ENCODE measurements at places on chromosomes 11 and 22.

- no peaks in the 10 kb centered on the region for H3K36me3 ChIP-seq
- H3K27me3 ChIP-seq, result no peaks in the 10 kb centered on the region
- no peak for DNase-seq
- H3K27ac ChIP-seq, result no peak overlapping the region
- H3K4me1 ChIP-seq, result no peaks in the 10 kb centered on the region
- no peak overlapping the region for H3K4me3 ChIP-seq
Observed at GRCh38 chr11:105333153-105333552, 193.6 kb upstream of the CARD18 start.

DNA sequence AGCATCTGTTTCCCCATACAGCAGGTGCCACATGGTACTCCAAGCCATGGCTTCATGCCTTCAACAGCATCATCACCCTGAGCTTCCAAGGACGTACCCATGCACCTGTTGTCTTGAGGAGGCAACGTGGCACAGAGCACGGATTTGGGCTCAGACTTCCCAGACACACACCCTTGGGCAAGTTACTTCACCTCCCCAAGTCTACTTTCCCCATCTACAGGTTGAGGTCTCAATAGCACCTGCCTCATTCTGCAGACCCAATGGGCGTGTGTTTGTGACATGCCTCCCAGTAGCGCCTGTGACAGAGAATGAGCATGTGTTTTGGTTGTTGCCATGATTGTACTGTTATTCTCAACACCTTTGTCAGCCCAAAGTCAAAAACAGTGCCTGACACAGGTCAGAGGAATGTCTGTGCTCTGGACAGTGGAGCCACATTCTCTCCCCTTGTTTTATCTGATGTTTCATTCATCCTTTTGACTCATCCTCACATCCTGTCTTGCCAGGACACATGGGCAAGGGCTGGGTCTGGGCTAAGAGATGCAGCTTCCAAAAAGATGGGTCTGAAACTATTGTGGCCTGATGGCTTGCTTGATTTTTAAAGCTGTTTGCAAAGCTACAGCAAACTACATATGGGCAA is 53.4 kb upstream of the CCND1 start:
- H3K36me3 ChIP-seq, result no peaks in the 10 kb centered on the region
- H3K4me1 ChIP-seq, result no peaks in the 10 kb centered on the region
- H3K27ac ChIP-seq, result no peak overlapping the region
- no peak for DNase-seq
- H3K4me3 ChIP-seq, result no peak overlapping the region
- H3K27me3 ChIP-seq, result no peaks in the 10 kb centered on the region

DNA sequence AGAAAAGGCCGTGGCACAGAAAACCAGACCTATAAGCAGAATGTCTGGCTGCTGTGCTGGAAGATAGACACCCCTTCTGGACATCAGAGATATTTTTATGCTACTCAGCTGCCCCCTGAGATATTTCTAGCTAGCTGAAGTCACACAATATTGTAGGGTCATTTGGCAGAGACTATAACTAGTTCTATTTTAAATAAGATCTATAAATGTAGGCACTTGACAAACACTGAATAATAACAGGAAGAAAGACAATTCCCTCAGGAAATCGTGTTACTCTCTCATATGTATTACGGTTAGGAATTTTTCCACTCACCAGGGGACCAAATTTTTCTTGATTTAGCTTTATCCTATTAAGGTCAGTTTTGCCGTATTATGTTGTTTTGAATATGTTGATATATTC is 845.4 kb downstream of the OPCML start:
- H3K27me3 ChIP-seq, result peaks cover 3% of the 10 kb centered on the region
- H3K4me1 ChIP-seq, result peaks cover 14% of the 10 kb centered on the region

- peaks cover 20% of the 10 kb centered on the region for H3K36me3 ChIP-seq
- H3K27me3 ChIP-seq, result no peaks in the 10 kb centered on the region
- no peak overlapping the region for H3K27ac ChIP-seq
- H3K4me3 ChIP-seq, result no peak overlapping the region
- no peak for DNase-seq
Observed at GRCh38 chr11:65275906-65276305, 14.1 kb downstream of the POLA2 start.

- H3K4me1 ChIP-seq, result no peaks in the 10 kb centered on the region
- H3K4me3 ChIP-seq, result no peak overlapping the region
- peaks cover 5% of the 10 kb centered on the region for H3K36me3 ChIP-seq
- no peak for DNase-seq
- no peaks in the 10 kb centered on the region for H3K27me3 ChIP-seq
- no peak overlapping the region for H3K27ac ChIP-seq
Observed at GRCh38 chr11:55793321-55793720, 2.0 kb upstream of the OR5D14 start.

- no peak for DNase-seq
- H3K36me3 ChIP-seq, result no peaks in the 10 kb centered on the region
- H3K27ac ChIP-seq, result no peak overlapping the region
- no peak overlapping the region for H3K4me3 ChIP-seq
Observed at GRCh38 chr11:25350899-25351803, 854.3 kb downstream of the LUZP2 start.

GRCh38 chr11:113532697-113533424 is 57.7 kb upstream of the DRD2 start:
- DNase-seq, result peak; percentile 17
- H3K27ac ChIP-seq, result no peak overlapping the region
- peaks cover 19% of the 10 kb centered on the region for H3K27me3 ChIP-seq
- H3K36me3 ChIP-seq, result no peaks in the 10 kb centered on the region

GRCh38 chr11:121571506-121571905 is 118.7 kb upstream of the SORL1-AS1 start:
- H3K4me3 ChIP-seq, result no peak overlapping the region
- H3K36me3 ChIP-seq, result peaks cover 50% of the 10 kb centered on the region
- H3K27me3 ChIP-seq, result peaks cover 9% of the 10 kb centered on the region
- peaks cover 22% of the 10 kb centered on the region for H3K4me1 ChIP-seq

- no peak overlapping the region for H3K4me3 ChIP-seq
- H3K4me1 ChIP-seq, result peaks cover 10% of the 10 kb centered on the region
- no peaks in the 10 kb centered on the region for H3K36me3 ChIP-seq
- no peaks in the 10 kb centered on the region for H3K27me3 ChIP-seq
- DNase-seq, result no peak
Observed at GRCh38 chr11:34204396-34205279, 99.2 kb downstream of the NAT10 start.

DNA sequence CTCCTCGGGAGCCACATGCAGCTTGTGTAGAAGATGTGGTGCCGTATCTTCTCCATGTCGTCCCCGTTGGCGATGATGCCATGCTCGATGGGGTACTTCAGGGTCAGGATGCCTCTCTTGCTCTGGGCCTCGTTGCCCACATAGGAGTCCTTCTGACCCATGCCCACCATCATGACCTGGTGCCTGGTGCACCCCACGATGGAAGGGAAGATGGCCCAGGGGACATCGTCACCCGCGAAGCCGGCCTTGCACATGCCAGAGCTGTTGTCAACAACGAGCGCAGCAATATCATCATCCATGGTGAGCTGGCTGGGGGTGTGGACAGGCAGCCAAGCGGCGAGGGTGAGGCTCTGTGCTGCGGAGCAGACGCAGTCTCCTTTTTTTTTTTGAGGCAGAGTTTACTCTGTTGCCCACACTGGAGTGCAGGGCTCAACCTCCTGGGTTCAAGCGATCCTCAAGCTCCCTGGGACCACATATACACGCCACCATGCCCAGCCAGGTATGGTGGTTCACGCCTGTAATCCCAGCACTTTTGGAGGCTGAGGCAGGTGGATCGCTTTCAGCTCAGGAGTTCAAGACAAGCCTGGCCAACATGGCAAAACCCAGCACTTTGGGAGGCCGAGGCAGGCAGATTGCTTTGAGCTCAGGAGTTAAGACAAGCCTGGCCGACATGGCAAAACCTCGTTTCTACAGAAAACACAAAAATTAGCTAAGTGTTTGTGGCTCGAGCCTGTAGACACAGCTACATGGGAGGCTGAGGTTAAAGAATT is 17.3 kb upstream of the EP300 start:
- DNase-seq, result no peak
- H3K36me3 ChIP-seq, result no peaks in the 10 kb centered on the region
- no peak overlapping the region for H3K4me3 ChIP-seq

- no peaks in the 10 kb centered on the region for H3K4me1 ChIP-seq
- no peaks in the 10 kb centered on the region for H3K36me3 ChIP-seq
- no peaks in the 10 kb centered on the region for H3K27me3 ChIP-seq
- H3K4me3 ChIP-seq, result no peak overlapping the region
Observed at GRCh38 chr11:87870086-87870485, 305.2 kb downstream of the RAB38 start.

- peaks cover 30% of the 10 kb centered on the region for H3K4me1 ChIP-seq
- peaks cover 2% of the 10 kb centered on the region for H3K36me3 ChIP-seq
- no peaks in the 10 kb centered on the region for H3K27me3 ChIP-seq
- H3K27ac ChIP-seq, result peak overlapping the region; percentile 98
- DNase-seq, result no peak
Observed at GRCh38 chr11:47248304-47248663, 330 bp downstream of the ACP2 start.

- no peaks in the 10 kb centered on the region for H3K27me3 ChIP-seq
- no peaks in the 10 kb centered on the region for H3K36me3 ChIP-seq
- no peak overlapping the region for H3K27ac ChIP-seq
- DNase-seq, result no peak
- no peak overlapping the region for H3K4me3 ChIP-seq
- H3K4me1 ChIP-seq, result peaks cover 10% of the 10 kb centered on the region
Observed at GRCh38 chr11:103798446-103798845, 238.0 kb upstream of the DDI1 start.

GRCh38 chr11:105862736-105863367 is 159.2 kb downstream of the MSANTD4 start:
- H3K27me3 ChIP-seq, result no peaks in the 10 kb centered on the region
- no peak for DNase-seq
- H3K27ac ChIP-seq, result no peak overlapping the region
- H3K4me3 ChIP-seq, result no peak overlapping the region
- H3K36me3 ChIP-seq, result no peaks in the 10 kb centered on the region

DNA sequence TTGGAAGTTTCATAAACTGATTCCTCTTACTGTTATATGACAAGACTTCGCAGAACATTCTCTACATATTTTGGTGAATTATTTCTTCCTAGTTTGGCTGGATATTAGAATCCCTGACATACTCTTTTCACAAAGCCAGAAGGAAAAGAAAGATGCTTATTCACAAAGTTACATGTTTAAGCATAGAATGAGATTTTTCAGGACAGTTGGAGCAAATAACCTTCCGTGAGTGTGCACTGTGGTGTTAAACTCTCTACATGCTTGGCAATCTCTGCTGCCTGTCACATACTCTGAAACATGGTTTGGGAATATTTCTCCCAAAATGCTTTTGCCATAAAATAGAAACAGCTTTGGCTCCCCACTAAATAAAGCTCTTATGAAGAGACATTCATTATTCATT is 230.0 kb upstream of the MTNR1B start:
- no peak overlapping the region for H3K4me3 ChIP-seq
- no peak for DNase-seq
